ENCODE measurements at places on chromosomes 6 and 20. TPM values are rescaled to one million over a fixed set of nuclear protein-coding genes. Genes with fewer than 3 reads are reported as not detected.
A peak's percentile ranks its signal among the peaks of the same experiment; 100 is the strongest.

- no peak for DNase-seq
Measured at GRCh38 chr6:15546591-15546990, 116.2 kb downstream of the DTNBP1 start.

DNA sequence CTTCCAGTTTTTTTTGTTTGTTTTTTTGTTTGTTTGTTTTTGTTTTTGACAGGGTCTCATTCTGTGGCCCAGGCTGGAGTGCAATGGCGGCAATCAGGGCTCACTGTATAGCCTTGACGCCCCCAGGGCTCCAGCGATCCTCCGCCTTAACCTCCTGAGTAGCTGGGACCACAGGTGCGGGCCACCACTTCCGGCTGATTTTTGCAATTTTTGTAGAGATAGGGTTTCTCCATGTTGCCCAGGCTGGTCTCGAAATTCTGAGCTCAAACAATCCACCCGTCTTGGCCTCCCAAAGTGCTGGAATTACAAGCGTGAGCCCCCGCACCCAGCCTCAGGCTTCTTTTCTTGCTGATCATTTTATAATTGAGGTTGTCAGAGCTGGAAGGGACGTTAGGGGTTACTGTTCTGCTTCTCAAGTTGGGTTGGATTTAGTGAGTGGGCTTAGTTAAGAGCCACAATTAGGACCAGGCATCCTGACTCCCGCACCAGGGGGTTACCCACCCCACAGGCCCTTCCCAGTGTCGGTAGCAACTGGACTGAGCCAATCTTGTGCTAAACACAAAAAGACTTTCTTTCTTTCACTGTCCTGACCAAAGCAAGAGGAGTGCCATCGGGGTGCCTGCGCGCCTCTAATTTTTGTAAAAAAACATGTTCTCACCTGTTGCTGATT is 13.1 kb upstream of the ZSCAN9 start:
- DNase-seq = no peak

Gene PRND
- not detected for total RNA-seq

DNA sequence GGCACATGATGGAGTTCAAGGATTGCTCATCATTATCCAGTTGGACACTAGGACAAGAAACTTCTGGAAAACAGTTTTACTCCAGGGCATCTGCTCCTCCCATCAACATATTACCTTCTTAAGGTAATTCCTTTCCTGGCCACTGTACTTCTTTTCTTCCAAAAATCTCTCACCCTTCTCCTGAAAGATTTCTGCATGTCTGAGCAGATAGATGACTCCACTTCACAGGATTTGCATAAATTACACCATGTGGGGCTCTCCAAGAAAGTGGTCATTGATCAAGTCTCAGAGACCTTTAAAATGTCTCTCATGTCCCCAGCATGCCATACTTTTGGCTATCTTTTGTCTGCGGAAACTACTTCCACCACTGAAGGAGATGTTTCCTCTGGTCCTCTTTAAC is 103.2 kb upstream of the TNFAIP3 start:
- DNase-seq = no peak

- no peak for DNase-seq
Measured at GRCh38 chr20:59850018-59850641, 83.3 kb downstream of the SYCP2 start.

DNA sequence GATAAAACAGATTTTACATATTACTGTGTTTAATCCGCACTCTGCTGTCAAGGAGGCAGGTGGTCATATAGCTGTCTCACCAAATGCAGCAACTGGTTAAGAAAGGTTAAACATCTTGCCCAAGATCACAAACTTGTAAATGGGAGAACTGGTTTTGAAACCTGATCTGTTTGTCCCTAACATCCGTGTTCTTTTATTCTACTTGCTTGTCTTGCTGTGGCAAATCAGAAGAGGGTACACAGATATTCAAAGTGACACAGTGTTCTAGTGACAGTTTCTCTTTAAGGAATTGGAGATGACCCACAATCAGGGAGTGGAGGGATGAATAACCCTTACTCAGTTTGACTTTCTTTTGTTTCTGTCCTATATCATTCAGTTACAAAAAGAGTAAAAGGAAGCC is 83.0 kb upstream of the SGK1 start:
- DNase-seq = no peak

- peak; percentile 5 for DNase-seq
Measured at GRCh38 chr6:111427341-111428116, 55.5 kb downstream of the REV3L start.

- no peak for DNase-seq
Measured at GRCh38 chr6:146895101-146895771, 296.5 kb downstream of the ADGB start.

DNA sequence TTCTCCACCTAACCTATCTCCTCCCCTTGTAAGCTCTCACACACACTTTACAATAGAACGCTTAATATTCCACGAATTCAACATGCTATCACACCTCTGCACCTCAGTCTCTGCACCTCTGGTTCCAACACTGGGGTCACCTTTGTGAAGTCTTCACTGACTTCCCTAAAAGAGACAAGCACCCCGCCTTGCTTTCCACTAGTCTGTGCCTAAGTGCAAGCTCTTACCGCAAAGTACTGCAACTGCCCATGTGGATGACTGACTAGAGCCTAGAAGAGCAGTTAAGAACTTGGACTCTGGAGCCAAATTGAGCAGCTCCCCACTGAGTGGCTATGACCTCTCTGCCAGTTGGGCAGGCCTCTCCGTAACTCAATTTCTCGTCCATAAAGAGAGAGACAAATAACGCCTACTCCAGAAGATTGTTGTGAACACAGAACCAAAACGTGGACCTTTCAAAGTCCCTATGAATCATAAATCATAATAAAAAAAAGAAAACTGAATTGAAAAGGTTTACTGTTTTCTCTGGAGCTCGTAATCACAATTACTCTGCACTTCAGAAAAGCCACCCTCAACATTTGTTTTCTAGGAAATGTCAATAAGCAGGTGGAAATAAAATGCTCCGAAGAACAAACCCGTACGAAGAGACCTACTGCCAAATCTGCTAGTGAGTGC is 1.2 kb downstream of the IFNGR1 start:
- DNase-seq = no peak

Gene PDYN
- total RNA-seq = not detected

Gene GATA5
- not detected for total RNA-seq

Gene DPPA5
- total RNA-seq = not detected

DNA sequence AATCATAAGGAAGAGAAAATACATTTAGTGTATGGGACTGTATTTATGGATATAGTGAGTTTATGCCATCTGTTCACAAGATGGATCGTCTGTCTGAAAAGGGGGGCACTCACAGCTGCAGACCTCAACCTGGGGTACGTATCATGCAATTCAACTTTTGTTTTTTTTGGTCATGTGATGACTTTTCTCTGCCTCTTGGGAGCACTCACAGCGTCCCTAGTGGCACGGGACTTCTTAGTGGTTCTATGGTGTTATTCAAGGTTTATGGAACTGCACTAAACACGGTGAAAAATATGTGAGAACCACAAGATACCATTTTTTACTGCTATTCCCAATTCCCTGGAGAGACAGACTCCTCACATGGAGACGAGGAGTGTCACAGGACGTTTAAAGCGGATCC is 60.4 kb upstream of the MPC1 start:
- DNase-seq = no peak

DNA sequence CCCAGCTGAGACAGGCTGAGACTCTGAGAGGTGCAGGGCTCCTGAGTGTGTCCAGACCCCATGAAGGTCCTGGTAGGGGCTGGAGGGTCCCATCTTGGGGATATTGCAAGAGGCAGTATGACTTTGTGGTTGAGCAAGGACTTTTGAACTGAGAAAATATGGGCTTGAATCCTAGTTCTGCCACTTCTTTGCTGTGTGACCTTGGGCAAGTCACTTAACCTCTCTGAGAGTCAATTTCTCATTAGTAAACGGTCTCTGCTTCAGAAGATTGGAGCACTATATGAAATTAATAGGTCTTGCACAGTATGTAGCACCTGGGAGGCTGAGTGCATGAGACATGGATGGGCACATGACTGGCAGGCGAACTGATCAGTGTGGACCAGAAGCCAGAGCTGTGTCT is 42.7 kb downstream of the TFEB start:
- DNase-seq = no peak

DNA sequence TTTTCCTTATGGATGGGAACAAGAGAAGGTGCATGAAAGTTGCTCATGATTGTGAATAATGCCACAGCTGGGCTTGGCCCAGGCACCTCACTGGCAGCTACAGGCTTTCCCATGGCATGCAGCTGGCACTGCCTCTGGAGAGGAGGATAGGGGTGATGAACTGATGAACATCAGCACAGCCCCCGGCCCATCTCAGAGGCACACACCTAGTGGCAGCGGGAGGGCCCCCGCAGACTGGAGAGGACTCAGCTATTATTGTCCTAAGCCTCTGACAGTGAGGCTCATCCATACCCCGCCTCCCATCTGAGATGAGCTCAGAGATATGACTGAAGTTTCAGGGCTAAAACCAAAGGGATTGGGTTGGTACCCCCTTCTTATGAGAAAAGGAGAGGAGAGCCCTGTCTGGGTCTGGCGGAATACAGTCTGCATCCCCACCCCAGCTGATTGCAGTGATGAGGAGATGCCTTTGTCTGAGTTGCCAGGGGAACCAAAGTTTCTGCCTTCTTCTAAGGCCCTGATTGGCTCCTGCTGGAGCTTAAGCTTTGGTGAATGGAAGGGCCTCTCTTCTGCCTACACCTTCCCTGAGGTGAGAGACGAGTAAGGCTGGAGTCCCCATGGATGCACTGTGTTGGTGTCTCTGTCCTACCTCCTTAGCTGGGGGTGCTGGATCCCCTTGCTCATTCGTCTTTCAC is 27.6 kb upstream of the EPB41L1 start:
- DNase-seq = no peak

DNA sequence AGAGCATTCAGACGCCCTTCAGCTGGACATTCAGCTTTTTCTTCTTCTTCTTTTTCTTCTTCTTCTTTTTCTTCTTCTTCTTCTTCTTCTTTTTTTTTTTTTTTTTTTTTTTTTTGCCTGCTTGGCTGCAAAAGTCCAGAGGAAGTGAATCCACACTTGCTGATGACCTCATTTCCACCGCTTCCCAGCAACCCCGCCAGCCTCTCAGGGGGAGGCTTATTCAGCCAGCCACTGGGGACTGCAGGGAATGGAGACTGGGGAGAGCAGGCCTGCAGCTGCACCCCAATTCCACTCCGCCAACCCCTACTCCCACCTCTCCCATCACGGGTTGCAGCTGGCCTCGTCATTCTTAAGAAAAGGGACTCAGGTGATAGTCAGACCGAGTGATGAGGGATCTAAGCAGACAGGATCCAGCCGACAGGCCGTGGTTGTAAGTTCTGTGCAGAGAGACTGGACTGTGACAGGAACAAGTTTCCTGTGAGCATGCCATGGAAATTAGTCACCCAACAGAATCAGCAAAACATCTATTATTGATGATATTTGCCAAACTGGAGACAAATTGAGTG is 59.0 kb upstream of the QKI start:
- peak; percentile 28 for DNase-seq

DNA sequence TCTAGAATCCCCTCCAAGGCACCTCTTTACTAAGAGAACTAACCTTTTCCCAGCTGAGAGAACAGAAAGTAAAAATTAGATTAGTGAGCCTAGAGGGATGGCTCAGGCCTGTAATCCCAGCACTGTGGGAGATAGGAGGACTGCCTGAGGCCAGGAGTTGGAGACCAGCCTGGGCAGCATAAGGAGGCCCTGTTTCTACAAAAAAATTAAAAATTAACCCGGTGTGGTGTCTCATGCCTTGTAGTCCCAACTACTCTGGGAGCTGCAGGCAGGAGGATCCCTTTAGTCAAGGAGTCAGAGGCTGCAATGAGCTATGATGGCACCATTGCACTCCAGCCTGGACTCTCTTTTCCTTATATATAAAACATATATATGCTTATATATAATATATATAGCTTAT is 5.5 kb upstream of the OOEP start:
- DNase-seq = peak; percentile 18

Measured in Caki2 (cell line).